ENCODE measurements at places on chromosomes 2 and 18.

GRCh38 chr18:58285449-58286130 lies 241.6 kb downstream of the NEDD4L start:
- DNase-seq = no peak

GRCh38 chr2:128320192-128320905 lies 1.7 kb upstream of the HS6ST1 start:
- no peak for DNase-seq

- no peak for DNase-seq
Measured at GRCh38 chr2:26575836-26576564, 65.2 kb downstream of the CIB4 start.

- no peak for DNase-seq
Measured at GRCh38 chr2:161844822-161845221, 220.6 kb downstream of the SLC4A10 start.

GRCh38 chr2:132547090-132547687 lies 122.8 kb downstream of the LYPD1 start:
- peak; percentile 6 for DNase-seq

DNA sequence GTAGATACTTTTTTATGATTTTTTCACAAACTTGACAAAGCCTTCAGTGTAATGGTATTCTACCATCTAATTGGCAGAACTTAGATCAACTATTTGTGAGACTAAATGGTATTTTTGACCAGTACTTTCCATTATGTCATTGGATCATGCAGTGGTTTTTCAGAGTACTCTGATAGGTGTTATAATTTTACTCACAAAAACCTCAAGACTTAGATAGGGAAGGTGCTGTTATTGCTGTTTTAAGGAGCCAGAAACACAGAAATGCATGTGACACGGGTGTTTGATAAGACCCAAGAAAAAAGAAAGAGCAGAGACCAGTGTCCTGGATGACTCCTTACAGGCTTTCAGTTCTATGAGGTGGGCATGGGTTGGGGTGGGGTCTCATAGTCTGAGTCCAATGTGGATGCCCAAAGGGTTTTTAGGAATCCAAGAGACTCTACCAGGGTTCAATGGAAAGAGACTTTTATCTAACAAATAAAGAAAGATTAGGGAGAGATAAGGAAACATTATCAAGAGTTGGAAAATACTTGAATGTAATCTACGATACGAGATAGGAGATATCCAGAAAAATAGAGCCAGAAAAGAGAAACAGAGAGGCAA lies 31.3 kb downstream of the SP140 start:
- DNase-seq = no peak

DNA sequence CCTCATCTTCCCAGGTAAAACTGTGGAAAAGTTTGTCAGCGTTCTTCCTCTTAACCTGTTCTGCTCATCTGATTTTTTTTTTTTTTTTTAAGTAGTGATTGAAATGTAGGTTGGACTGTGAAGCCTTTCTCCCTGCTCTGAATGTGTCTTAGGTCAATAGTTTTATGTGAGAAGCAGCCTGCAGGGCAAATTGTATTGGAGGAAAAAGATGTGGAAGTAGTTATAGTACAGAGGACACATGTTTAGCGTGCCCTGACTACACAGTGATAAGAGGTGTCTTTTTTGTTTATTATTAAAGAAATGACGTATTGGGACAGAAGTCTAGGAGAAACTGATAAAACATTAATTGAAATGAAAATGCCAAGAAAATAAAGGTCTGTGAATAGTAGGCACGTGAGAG lies 1.5 kb downstream of the MTA3 start:
- peak; percentile 26 for DNase-seq

GRCh38 chr2:62556086-62556485 lies 50.1 kb upstream of the TMEM17 start:
- DNase-seq = no peak

DNA sequence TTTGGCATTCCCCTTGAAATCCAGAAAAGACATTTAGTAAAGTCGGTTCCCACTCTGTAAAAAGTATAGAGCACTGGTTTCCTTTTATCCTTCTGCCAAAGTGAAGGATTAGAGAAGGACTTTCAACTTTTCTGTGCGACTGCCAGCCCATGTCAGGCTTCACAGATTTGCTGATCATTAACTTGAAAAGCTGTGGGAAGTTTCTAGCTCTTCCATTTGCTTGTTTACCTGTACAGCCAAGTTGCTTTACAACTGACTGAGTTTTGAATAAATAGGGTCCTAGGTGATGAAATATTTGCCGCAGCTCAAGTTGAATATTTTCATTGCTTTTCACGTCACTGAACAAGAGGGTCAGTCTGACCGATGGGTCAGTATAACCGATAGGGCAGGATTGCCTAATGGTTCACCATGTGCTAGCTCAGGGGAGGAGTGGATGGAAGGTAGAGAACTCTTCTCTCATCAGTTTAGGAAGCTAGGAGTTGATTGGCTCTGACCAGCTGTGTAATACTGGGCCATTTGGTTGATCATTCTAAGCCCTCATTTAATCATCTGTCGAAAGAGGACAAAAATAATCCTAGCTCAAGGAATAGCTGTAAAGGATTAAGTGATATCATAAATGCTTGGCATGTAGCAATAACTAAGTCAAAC lies 30.4 kb downstream of the UPP2 start:
- no peak for DNase-seq

- DNase-seq = no peak
Measured at GRCh38 chr18:79927607-79928562, 23.6 kb downstream of the SLC66A2 start.

DNA sequence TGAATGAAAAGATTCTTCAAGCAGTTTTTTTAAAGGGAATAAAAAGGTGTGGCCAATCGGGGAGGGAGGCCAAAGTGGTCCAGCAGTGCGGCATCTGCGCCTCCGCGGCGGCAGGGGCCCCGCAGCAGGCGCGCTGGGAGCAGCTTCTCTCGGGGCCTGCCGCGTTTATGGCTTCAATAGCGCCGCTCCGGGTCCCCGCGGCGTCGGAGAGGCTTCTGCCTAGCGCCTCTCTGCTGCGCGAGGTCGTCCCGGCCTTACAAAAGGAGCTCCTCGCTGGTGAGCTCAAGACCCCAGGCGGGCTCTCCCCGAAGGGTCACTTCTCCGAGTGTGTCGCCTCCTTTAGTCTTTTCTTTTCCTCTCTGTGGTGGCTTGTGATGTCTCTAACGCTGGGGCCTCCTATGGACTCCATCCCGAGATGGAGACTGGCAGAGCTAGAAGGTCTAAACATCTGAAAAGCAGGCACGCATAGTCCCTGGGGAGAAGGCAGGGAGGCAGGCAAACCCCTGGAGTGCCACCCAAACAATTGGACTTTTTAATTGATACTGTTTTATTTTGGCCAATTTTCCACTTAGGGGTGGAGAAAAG lies 67.1 kb downstream of the SUMO1 start:
- no peak for DNase-seq

- no peak for DNase-seq
Measured at GRCh38 chr18:58624011-58624410, 4.9 kb downstream of the ALPK2 start.

DNA sequence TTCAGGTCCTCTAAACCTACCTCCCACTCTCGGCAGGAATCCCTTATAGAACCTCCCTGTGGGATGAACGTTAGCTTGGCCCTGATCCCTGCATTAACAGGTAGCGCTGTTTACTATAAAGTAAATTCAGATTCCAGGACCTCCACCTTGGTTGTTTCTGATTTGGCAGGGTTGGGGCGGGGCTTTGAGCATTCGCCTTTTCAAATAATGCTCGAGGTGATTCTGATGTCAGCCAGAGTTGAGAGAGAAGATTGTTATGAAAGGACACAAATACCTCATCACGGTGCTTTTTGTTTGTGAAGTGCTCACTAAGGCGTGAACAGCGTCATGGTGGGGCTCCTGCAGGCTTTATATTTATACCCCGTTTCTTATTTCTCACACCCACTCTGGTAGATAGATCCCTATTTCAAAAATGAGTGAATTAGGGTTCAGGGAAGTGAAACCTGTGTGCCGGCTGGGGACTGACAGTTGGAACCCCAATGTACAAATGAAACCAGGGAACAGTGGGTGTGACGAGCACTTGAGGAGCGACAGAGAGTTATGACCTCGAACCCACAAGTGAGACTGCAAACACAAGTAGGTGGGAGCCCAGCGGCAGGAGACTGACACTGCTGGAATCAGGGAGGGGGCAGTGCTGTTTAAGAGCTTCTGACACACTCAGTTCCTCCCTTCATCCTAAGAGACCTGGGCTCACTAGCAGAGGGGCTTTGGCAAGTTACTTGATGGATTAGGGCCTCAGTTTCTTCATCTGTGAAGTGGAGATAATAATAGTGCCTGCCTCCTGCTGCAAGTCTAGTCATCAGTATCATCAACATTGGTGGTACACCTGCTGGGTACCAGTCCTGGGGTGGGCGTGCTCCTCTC lies 14.2 kb upstream of the CXCR4 start:
- DNase-seq = no peak

- no peak for DNase-seq
Measured at GRCh38 chr18:22961156-22961555, 28.0 kb downstream of the RBBP8 start.

GRCh38 chr2:220835583-220835982 lies 736.5 kb downstream of the EPHA4 start:
- DNase-seq = no peak

GRCh38 chr18:27824841-27825681 lies 351.9 kb downstream of the CDH2 start:
- DNase-seq = no peak

DNA sequence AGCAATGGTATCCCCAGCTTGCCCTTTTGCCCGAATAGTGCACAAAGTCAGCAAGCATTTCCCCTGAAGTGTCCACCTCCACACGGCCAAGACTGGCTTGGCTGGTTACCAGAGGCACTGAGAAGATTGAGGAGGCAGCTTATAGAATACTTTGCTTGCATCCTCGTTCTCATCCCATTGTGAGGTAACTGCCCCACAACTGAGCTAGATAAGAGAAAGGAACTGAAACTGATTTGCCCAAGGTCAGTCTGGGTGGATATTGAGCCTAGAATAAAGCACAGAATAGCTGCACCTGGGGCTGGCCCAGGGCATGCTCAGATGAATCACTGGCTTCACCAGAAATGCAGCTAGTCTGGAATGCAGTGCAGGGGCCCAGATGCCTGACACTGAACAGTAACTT lies 32.7 kb upstream of the MAP4K3 start:
- DNase-seq = no peak

- no peak for DNase-seq
Measured at GRCh38 chr2:215171151-215171550, 32.7 kb upstream of the ABCA12 start.

- DNase-seq = peak; percentile 41
Measured at GRCh38 chr2:166373951-166374350, 1.8 kb downstream of the SCN9A start.

All from NCI-H526 treated with DMSO at 0.1 percent for 48 hours (cell line).